ENCODE measurements at places on chromosomes 11 and 22.

GRCh38 chr11:73321604-73322381 lies 13.7 kb downstream of the ARHGEF17 start:
- no peak for DNase-seq

DNA sequence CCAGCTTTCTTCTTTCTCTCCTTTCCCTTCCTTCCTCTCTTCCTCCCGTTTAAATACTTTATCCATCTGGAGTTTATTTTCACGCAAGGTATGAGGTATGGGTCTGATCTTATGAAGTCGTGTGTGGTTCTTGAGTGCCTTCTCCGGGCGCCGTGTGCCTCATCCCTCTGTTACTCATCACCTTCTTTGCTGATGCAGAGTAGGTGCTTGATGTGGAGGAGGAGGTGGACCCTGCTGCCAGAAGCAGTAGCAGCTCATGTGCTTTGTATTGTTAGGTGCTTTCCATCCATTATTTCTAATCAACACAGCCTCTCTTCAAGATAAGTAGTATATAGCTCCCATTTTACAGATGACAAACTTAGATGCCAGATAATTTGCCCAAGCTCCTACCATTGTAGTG lies 47.0 kb downstream of the TNRC6B start:
- DNase-seq = no peak

GRCh38 chr22:11605468-11605981 lies 3922.5 kb upstream of the OR11H1 start:
- DNase-seq = no peak

DNA sequence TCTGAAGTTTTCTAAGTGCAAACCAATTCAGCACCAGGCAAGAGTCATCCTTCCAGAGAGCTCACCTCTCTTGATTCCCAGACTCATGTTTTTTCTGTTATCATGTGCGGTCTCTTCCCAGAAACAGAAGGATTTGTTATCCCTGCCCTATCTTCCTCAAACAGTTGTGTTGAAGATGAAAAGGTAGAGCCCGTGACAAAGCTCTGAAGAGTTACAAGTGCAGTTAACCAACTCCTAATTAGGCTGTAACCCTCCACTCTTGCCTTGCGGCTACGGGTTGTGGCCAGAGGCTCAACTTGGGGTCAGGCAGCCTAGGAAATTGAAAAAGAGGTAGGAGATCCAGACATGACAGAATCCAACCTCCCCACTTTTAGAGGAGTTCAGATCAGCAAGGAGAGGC lies 76.2 kb upstream of the CADM1 start:
- no peak for DNase-seq

DNA sequence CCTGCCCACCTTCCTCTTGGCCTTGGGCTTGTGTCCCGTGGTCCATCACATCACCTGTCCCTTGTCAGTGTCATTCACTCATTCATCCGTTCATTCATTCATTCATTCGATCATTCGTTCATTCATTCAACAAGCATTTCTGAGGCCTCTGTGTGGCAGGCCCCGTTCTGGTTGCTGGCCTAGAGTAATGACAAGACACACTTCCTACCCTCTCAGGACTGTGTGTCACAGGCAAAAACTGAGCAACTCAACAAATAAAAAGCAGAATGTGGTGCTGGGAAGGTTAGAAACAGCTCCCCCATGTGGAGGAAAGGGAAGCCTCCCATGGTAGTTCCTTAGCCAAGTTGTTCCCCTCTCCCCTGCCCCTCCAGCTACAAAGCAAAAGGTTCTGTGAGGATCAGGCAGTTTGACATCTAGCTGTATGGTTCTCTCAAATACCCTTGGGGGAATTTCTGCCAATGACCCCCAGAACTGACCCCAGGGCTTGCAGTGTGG lies 1.6 kb upstream of the OMP start:
- peak; percentile 15 for DNase-seq

GRCh38 chr11:8839957-8840945 lies 70.7 kb upstream of the AKIP1 start:
- no peak for DNase-seq

DNA sequence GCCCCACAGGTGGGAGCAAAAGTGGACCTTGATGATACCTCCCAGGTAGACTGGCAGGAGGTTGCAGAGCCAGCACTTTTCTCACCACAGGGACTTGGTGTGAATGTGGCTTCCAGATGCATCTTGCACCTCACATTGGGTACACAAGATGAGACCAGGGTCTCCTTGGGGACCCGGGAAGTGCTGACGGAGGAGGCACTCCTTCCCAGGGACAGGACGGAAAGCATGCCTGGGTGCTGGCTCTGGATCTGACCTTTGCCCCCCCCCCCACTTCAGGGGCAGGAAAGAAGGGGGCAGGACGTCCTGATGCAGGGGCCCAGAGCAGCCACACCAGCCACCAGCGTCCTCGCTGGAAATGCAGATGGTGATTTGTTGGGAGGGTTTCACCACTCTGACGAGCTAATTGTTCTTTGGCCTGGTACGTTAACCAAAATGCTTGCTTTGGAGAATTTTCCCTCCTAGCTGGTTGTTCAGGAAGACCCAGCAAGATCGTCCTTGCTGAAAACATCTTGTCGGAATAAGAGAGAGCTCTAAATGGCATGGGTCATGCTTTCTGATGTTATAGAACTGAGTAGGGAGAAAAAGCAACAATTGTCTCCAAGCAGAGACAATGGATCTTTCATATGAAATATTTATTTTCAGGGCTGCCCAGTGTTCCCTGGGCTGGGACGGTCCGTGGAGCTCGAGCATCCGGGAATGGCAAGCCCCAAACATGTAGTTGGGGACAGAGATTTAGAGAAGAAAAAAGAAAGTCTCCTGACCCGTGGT lies 74.4 kb upstream of the PPARA start:
- DNase-seq = no peak

DNA sequence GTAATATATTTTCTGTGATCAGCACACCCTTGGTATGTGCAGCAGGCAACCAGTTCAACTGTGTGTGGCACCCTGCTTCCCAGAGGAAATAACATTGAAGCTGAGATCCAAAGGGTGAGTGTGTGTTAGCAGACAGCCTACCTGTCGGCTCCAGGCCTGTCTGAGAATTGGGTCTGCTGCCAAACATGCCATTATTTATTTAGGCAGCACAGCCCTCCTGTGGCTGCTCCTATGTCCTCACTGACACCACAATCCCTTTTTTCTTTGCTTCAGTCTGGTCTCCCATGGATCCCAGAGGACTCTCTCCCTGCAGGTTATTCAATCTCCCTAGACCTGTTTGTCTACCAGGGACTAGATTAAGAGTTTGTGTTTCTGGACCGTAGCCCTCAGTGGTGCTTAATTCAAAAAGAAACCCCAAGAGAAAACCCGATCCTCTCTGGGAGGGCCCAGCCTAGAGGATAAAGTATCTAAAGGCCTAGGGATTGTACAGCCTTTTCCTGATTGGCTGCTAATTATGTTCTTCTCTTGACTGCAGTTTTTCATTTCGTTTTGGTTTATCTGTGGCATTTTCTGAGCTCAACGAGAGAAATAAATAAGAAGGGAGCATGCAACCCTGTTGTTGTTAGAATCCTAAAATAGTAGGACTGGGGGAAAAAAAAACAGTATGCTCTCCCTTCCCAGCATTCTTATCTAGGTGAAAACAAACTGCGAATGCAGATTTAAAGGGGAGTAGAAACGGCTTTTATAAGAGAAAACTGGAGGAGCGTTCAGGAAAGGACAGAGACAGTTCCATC lies 24.1 kb downstream of the KCNE3 start:
- peak; percentile 21 for DNase-seq

GRCh38 chr11:122711362-122711761 lies 55.8 kb downstream of the UBASH3B start:
- DNase-seq = no peak

GRCh38 chr11:20037396-20038153 lies 122.7 kb downstream of the DBX1 start:
- DNase-seq = no peak

DNA sequence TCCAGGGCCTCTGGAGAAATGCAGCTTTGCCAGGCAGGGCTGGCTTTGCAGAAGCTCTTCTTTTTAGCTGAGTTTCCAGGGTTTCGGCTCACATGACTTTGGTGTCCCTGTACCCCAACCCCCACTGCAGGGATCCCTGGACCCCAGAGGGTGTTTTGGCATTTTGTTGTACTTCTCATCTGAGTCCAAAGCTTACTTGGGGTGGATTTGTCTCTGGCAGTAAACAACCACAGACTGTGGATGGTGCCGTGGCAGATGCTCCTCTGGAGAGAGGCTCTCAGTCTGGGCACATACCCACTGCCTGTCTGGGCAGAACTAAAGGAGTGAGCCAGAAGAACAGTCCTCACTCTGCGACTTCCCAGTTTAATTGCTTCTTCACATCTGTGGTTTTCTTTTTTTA lies 49.6 kb downstream of the COMMD9 start:
- DNase-seq = peak; percentile 89

GRCh38 chr11:128714881-128715280 lies 21.0 kb downstream of the FLI1 start:
- no peak for DNase-seq

DNA sequence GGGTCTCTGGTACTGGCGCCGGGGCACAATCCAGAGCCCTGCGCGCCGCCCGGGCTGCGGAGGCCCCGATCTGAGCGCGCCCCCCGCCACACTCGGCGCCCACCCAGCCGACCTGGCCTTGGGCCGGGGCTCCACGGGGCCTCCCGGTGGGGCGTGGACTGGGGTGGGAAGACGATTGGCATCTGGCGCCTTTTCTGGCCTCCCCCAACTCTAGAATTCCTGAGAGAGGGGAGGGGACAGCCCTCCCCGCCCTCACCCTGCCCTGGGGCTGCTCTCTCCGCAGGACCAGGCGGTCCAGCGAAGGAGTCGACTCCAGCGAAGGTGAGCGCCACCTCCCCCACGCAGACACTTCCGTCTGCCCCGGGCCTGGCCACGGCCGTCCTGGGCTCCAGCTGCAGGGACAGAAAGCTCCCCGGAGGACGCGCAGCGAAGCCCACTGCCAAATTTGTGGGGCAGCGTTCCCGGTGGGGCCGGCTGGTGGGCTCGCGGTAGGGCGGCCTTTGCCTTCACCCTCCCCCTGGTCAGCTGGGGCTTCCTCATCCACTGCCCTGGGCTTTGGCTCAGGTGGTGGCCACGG lies 593 bp downstream of the SSH3 start:
- no peak for DNase-seq

DNA sequence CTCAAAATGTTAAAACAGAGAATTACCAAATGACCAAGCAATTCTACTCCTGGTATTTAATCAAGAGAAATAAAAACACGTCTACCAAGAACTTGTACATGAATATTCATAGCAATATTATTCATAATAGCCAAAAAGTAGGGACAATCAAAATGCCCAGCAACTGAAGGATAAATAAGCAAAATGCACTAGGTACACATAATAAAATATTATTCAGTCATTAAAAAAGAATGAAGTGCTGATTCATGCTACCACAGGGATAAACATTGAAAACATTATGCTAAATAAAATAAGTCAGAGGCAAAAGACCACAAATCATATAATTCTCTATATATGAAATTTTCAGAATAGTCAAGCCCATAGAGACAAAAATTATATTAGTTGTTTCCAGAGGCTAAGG lies 24.8 kb downstream of the ARHGAP32 start:
- no peak for DNase-seq

DNA sequence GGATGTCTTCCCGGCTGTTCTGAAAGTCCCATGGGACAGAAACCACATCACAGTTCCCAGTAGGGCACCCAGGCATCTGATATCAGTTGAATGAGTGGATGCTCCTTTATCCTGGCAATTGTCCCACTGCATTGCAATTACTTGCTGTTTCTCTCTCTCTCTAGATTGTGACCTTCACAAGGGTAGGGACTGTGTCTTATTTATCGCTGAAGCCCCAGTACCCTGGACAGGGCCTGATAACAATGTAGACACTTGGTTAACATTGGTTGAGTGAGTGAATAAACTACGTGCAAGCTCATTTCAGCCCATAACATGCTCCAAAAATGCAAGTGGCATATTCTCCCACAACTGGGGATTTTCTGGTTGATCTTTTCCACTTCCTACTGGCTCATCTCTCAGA lies 193.7 kb upstream of the NARS2 start:
- no peak for DNase-seq

- DNase-seq = no peak
Measured at GRCh38 chr11:11215944-11216343, 137.1 kb downstream of the CSNK2A3 start.

DNA sequence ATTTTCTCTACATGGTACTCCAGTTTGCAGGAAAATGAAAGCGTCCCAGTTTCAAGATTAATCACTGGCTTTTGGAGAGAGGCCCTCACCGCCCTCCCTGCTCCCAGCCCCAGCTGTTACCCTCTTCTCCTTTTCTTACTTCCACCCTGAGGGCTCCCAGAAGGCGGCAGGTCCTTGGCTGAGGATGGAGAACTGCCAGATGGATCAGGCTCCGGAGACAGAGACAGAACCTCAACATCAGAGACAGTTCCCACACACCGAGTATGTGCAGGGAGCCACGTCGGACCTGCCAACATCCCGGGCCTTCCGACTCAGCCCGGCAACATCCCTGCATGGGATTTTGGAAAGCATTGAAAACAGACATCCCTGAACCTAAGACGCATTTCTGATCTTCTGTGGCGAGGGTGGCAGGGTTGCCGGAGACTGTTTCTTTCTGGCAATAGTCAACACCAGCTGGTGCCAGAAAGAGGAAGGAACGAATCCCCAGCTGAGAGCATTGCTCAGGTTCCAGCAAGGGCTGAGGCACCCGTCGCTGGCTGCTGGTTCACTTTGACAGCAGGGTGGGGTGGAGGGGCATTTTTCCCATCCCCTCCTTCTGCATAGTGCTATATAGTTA lies 467.1 kb downstream of the MIAT start:
- DNase-seq = peak; percentile 74

GRCh38 chr11:68472778-68473177 lies 12.2 kb downstream of the PPP6R3 start:
- no peak for DNase-seq

DNA sequence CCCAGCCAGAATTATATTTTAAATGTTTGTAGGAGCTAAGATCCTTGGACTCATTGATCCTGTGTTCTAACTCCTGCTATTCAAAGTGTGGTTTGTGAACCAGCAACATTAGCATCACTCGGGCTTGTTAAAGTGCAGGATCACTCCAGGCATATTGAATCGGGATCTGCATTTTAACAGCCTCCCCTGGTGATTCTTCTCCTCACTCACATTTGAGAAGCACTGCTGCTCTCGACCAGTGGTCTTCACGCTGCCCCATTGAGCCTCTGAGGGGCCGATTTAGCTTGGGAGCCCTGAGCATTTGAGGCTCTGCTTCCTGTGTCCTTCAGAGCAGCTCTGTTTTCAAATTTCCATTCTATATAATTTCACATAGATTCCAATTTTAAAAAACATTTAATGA lies 10.9 kb downstream of the MADD start:
- no peak for DNase-seq

Data from NCI-H1694 (cell line).